ENCODE measurements at places on chromosomes 5 and 9.

DNA sequence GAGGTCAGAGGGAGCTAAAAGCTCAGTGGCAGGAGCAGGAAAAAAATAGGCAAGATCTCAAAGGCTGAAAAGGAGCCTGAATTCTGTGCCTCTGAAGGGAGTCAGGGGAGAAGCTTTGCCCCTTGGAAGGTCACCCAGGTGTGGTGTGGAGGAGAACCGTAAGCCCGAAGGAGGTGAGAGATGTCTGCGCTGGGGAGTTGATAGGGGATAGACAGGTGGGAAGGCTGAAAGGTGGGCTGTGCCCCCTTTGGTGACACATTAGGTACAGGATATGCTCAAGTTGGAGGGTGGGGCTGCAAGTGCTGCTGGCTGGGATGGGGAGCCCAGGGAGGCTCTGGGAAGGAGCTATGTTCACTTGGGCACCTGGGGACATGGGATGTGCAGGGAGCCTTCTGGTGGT lies 217.7 kb downstream of the PAX5 start:
- no peak for DNase-seq

GRCh38 chr5:149837680-149838269 lies 106.8 kb downstream of the PDE6A start:
- peak; percentile 84 for DNase-seq

- DNase-seq = peak; percentile 87
These were observed 30.7 kb downstream of the RAI14 start for GRCh38 chr5:34686762-34687268.

DNA sequence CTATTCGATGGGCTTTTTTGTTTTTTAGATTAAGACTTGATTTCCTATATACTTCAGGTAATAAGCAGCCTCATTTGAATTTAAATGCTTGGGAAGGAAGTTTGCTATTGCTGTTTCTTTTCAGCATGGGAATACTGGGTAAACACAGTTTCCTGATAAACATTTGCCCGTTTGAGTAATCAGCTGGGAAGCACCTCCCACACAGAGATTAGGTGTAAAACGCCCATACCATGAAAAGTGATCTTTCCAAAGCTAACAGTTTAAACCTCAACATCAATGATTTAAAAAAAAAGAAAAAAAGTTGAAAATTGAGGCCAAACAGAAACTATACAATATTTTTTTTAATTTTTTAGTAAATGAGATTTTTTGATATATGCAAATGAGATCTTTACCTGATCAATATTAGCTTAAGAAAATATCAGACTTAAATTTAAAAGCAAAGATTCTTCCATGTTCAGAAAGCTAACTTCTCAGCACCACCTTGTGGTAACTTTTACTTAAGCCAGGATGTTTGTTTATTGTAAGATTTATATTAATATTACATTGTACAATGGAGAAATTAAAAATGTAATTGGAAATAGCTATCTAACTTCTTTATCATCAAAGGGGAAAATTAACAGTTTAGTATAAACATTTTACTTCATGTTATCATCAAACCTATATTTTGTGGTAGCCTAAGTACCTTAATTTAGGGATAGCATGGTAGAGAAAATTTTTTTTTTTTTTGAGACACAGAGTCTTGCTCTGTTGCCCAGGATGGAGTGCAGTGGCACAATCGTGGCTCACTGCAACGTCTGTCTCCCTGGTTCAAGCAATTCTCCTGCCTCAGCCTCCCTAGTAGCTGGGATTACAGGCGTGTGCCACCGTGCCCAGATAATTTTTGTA lies 39.8 kb downstream of the F2RL2 start:
- DNase-seq = no peak

GRCh38 chr5:97528941-97529340 lies 345.9 kb upstream of the RIOK2 start:
- DNase-seq = no peak

GRCh38 chr9:112050544-112051475 lies 124.3 kb downstream of the SUSD1 start:
- no peak for DNase-seq

DNA sequence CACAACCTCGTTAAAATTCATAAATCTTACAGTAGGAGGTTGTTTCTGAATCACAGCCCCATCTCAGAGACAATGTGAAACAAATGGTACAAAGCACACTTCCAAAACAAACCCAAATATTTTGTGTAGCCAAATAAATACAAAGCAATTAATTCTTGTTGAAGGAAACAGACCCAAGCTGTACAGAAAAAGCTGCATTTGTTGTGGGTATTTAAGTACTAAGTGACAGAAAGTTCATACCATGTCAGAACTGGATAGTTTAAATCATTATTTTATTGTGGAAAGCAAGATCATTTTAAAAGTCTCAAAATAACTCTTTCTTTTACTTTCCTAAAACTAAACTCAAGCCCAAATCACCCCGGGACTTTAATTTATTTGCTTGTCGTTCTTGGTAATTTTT lies 570.7 kb downstream of the ELAVL2 start:
- no peak for DNase-seq

DNA sequence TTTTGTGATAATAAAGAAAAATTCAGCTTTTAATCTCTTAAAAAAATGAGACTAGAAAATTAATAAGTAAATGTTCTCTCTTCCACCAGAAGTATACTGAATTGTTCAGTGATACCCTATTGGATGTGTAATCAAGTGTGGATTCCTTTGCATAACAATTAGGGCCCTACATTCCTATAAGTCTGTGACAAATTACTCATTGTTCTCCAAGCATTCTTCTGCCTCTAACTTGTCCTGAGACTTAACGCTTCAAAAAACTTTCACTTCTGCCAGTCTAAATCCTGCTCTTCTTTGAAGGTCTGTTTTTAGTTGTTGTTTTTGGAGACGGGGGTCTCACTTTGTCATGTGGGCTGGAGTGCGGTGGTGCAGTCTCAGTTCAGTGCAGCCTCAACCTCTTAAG lies 9.2 kb upstream of the DDX46 start:
- DNase-seq = no peak

DNA sequence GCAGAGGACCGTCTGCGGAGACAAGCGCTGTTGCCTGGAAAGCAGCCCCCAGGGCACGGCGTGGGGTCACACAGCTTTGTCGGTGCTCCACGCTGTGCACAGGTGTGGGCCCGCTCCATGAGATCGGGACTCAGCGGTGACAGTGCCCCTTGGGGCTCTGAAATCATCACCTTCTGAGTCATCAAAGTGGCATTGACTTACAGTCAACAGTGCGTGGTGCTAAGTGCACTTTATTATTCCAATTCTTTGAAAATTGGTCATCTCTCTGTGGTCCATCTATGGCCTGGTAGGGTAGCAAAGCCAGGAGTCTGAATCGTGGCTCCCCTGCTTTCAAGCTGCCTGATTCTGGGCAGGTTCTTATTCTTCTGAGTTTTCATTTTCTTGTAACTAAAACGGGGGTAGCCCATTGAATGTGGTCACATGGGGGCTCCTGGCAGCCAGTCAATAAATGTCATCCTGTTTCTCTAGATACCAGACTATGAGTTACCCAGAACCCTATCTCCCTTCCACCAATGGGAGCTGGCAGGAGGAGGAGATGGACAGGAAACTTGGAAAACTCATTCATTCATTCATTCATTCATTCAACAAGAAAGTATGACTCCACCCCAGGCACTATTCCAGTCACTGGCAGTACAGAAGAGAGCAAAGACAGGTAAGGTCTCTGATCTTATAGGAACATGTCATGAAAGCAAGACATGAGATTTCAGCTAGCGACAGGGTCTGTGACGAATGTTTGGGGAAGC lies 20.3 kb upstream of the UNC5A start:
- DNase-seq = no peak

- DNase-seq = no peak
These were observed 225.2 kb downstream of the CDH9 start for GRCh38 chr5:26813235-26813634.

- DNase-seq = no peak
These were observed 38.1 kb downstream of the BASP1 start for GRCh38 chr5:17255471-17256021.

- DNase-seq = no peak
These were observed 1.2 kb downstream of the IER5L start for GRCh38 chr9:129176701-129177442.

DNA sequence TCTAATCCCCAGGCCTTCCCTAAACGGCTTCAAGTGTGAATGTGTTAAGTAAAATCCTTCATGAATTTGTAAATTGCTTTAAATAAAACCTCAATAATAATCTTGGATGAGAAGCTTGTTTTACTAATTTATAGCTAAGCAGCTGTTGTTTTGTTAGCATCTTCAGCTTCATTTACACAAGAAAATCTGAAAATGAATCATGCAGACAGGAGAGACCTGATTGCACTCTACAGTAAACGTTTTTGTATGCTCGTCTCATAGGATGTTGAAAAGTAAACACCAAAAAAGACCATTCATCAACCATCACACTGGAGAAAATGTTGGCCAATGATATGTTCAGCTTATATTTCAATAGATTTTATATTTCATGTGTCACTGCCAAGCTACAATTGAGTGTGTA lies 40.4 kb upstream of the MAP3K1 start:
- no peak for DNase-seq

DNA sequence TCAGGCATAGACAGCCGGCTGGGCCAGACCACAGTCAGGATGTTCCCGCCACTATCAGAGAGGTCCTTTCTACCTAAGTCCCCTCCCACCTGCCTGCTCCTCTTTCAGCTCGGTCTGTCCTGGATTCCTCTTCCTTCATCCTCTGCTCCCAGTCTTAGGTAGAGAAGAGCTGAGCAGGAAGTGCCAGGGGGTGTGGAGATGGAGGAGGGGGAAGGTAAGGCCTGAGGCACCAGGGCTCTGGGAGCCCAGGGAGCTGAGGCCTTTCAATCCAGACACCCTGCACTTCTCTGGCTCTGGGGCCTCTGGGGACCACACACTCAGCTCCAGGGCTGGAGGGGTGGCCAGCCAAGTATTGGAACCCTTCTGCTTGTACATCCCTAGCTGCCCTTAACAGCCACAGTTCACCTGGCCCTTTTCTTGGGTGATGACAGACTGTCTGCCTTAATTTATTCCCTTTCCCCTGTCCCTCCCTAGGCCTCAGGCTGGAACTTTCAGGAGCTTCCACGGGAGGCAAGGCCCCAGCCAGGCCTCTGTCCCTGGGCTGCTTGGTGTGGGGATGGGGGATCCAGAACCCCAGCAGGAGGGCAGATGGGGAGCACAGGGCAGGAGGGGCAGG lies 15.6 kb downstream of the IRF1 start:
- no peak for DNase-seq

GRCh38 chr9:133514460-133515239 lies 10.1 kb downstream of the MYMK start:
- DNase-seq = no peak

DNA sequence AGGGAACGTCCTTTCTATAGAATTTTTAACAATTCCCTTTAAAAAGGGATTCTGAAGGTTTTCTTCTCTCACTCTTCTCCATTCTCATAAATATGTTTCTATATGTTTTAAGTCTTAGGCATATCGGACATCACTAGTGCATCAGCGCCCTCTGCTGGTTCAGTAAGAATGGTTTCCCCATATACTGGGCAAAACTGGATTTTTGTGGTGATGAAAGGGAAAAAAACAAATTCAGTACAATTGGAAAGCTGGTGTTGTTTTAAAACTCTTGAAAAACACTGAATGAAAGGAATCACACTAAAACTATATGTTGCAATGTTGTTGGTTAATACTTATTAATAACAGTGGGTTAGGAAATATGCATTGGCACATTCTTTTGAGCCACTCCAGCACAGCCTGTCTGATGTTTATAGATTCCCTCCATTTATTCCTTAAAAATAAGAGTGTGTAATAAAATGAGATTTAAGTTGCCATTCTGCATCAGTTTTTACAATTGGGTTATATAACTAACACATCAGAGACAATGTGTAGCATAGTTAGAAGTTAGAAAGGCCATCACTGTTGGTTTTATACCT lies 15.8 kb downstream of the CWC27 start:
- DNase-seq = peak; percentile 82

DNA sequence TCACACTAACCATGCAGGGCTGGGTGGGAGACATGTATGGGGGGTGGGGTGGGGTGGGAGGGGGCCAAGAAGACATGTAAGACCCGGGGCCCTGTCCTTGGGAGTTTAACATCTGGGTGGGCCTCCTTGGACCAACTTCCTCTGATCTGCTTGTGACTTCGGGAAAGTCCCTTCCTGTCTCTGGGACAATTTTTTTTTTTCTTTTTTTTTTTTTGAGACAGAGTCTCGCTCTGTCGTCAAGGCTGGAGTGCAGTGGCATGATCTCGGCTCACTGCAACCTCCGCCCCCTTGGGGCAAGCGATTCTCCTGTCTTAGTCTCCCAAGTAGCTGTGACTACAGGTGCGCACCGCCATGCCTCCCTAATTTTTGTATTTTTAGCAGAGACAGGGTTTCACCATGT lies 23.8 kb upstream of the IER5L start:
- no peak for DNase-seq

- DNase-seq = no peak
These were observed 8.2 kb downstream of the OTULIN start for GRCh38 chr5:14672484-14673394.

- no peak for DNase-seq
These were observed 1.1 kb downstream of the LCN12 start for GRCh38 chr9:136952876-136953770.

- DNase-seq = no peak
These were observed 35.2 kb downstream of the ANP32B start for GRCh38 chr9:98018347-98018746.

DNA sequence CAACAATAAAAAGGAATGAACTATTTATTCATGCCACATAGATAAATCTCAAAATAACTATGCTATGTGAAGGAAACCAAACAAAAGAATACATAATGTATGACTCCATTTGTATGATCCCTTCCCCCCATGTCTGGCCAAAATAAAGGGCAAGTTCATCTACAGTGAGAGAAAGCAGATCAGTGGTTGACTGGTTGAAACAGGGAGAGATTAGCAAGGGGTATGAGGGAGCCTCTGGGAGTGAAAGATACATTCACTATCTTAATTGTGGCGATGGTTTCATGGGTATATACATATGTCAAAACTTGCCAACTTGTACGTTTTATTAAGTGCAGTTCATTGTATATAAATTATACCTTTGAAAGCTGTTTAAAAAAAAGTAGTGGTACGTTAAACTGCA lies 4.8 kb downstream of the PSMD5 start:
- DNase-seq = no peak

- DNase-seq = peak; percentile 79
These were observed at the start of gene SV2C for GRCh38 chr5:76082772-76083554. TSS of gene SV2C (plus strand) at chr5:76083383. CDS start at chr5:76131751, 48,368 bp downstream.

GRCh38 chr5:158368686-158369085 lies 509.7 kb upstream of the CLINT1 start:
- DNase-seq = no peak

DNA sequence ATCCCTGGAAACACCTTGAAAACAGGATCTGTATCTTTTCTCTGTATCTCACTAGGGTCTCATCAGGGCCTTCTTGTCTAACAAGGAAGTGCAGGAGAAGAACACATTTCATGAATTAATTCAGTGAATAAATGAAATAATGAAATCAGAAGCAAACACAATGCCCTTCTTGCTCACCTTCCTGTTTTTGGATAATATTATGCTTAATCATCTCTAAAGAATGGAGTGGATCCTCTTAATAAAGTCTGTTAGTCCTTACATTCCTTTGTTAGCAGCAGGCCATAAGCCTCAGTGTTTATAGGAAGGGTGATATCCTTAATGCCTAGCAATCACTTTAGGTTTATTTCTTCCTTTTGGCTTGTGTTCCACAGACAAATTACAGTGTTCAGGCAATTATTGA lies 837.1 kb upstream of the SEMA6A start:
- DNase-seq = no peak
